ENCODE measurements at places on chromosomes 3 and 15.

GRCh38 chr15:85403745-85404144 lies 23.3 kb downstream of the AKAP13 start:
- DNase-seq, result no peak

DNA sequence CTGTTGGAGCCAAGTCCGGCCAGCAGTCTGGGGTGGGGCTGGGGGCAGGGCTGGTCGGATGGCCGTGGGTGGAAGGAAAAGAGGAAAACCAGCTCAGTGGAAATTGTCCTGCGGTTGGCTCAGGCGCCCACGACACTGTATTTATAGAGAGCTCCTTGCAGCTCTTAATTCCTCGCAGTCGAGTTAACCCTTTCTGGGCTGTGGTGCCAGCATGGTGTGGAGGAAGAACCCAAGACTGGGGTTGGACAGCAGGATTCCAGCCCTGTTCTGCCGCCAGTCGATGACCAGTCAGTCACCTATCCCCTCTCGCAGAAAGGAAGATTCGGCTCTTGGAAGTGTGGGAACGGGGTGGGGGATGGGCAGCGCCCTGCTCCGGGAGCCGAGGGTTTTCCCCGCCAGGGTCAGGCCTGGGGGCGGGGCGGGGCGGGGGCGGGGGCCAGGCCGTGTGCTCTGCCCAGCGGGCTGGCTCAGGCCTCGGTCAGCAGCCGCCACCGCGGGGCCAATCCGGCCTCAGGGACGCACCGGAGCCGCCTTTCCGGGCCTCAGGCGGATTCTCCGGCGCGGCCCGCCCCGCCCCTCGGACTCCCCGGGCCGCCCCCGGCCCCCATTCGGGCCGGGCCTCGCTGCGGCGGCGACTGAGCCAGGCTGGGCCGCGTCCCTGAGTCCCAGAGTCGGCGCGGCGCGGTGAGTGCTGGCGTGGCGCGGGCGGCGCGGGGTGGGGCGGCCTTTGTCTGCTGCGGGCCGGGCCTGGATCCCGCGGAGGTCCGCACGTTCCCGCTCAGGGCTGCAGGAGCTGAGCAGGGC lies at the start of gene CD276:
Gene CD276, plus strand, starts transcription at position 607 of the 804 bp plus-strand sequence. CDS start 15,257 bp downstream, outside the sequence.
- DNase-seq, result no peak

DNA sequence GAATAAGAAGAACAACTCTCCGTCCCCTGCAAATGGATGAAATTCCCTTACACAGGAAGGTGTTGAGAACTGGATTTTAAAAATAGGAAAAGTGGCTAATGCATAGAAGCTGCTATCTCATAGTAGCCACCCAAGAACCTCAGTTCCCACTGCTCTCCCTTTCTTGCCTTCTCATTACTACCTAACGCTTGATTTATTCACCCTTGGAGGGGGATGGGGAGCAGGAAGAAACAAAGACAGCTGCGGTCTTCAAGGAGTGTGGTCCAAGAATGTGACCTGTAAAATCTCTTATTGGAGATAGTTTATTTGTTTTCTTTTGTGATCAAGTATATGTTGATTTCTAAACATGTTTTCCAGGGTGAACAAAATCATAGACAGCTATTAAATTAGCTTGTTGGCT lies 274.1 kb upstream of the CTNNB1 start:
- no peak for DNase-seq

GRCh38 chr15:38274135-38274534 lies 21.5 kb downstream of the SPRED1 start:
- DNase-seq, result no peak

- DNase-seq, result no peak
Measured at GRCh38 chr15:68769702-68770101, 51.0 kb downstream of the ANP32A start.

- peak; percentile 96 for DNase-seq
Measured at GRCh38 chr3:175082631-175083030, 223.5 kb downstream of the NAALADL2 start.
